ENCODE measurements at places on chromosomes 2 and 18.

DNA sequence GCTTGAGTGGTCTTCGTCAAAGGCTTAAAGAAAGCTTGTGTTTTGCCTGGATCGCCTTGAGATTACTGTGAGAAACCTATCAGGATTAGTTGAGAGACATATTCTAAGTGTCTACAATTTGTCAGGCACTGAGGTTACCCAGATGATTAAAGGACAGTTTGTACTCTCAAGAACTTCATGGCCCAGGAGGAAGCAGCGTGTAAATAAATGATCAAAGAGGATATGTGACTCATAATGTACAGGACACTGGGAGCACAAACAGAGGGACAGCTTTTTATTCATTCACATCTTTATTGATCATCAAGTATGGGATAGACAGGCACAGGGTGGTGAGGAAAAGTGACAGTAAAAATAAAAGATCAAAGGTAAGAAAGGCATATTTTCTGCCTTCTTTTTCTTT, 152.6 kb upstream of the FSHR start:
- DNase-seq: no peak

DNA sequence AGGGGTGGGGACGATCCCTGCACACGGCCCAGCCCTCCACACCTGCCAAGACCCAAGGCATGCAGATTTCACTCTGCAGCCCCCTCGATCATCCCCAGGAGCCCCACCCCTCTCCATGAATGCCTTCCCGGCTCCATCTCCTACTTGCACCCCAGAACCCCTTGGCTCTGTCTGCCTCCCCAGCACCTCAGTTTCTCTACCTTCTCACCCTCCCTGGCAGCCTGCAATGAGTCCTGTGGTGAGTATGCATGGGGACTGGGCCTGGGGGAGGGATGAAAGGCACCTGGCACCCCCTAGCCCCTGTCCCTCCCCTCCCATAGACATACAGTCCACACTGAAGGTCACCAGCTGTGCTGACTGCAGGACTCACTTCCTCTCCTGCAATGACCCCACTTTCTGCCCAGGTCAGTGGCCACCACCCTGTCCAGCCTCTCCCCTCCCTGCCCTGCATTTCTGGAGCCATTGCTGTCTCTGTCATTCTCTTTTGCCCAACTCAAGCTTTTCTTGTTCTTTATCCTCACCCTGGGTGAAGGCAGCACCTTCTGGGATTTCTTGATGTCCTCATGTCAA, 1.0 kb downstream of the TEX51 start:
- no peak for DNase-seq

GRCh38 chr2:237408335-237409000, 5.5 kb downstream of the COL6A3 start:
- no peak for DNase-seq

- no peak for DNase-seq
These were observed 372.0 kb downstream of the ARHGAP15 start for GRCh38 chr2:143501106-143501676.

GRCh38 chr2:66239655-66240054, 195.3 kb upstream of the MEIS1 start:
- no peak for DNase-seq

DNA sequence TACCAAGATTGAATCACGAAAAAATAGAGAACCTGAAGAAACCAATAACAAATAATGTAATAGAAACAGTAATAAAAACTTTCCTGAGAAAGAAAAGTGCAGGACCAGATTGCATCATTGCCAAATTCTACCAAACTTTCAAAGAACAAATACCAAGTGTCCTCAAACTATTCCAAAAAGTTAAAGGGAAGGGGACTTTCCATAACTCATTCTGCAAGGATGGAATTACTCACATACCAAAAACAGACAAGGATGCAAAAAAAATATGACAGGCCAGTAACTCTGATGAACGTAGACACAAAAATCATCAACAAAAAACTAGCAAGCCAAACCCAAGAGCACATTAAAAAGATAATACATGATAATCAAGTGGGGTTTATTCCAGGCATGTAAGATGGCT, 172.3 kb upstream of the SLC35G4 start:
- DNase-seq: no peak

- no peak for DNase-seq
These were observed 13.3 kb upstream of the MPV17 start for GRCh38 chr2:27336173-27336572.

GRCh38 chr18:62524440-62525200, 1.8 kb downstream of the ZCCHC2 start:
- peak; percentile 22 for DNase-seq

- DNase-seq: no peak
These were observed 68.2 kb downstream of the ZCCHC2 start for GRCh38 chr18:62590799-62591590.

GRCh38 chr2:161965994-161966393, 108.0 kb downstream of the DPP4 start:
- DNase-seq: no peak

DNA sequence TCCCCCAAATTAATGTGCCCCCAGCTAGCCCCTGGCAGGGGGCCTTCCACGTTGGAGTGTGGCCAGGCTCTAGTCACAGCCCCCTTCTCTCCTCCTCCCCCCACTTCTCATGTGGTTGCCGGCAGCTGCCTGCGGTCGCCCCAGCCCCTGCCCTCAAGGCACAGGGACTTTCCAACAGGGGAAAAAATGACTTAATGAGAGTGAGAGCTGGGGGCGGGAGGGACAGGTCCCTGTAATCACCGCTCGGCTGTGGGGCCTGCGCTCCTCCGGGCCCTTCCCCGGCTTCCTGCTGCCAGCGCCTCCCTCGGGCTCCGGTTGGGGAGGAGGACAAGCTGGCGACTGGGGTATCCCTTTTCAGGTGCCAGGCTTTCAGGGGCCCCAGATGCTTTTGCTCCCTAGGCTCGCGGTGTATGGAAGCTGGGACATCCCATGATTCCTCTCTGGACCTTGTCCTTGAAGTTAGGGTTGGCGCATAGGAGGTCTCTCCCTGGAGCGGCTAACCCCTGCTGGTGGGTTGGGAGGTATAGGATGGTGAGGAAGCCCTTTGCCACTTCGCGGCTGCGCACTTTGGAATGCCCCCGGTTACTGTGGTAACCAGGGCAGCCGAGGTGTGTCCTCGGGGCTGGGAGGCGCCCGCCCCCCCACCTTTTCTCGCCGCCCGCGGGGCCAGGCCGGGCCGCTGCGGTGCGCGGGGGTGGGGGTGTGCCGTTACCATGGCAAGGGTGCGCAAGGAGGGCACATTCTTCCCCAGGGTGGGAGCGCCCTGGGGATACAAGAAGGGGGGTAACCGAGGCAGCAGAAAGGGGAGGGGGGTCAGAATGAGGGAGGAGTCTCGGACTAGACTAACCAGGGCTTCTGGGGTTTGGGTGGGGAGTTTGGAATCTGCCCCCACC, 16.1 kb downstream of the WNT10A start:
- DNase-seq: no peak

- no peak for DNase-seq
These were observed 56.6 kb downstream of the CLHC1 start for GRCh38 chr2:55175254-55176093.

DNA sequence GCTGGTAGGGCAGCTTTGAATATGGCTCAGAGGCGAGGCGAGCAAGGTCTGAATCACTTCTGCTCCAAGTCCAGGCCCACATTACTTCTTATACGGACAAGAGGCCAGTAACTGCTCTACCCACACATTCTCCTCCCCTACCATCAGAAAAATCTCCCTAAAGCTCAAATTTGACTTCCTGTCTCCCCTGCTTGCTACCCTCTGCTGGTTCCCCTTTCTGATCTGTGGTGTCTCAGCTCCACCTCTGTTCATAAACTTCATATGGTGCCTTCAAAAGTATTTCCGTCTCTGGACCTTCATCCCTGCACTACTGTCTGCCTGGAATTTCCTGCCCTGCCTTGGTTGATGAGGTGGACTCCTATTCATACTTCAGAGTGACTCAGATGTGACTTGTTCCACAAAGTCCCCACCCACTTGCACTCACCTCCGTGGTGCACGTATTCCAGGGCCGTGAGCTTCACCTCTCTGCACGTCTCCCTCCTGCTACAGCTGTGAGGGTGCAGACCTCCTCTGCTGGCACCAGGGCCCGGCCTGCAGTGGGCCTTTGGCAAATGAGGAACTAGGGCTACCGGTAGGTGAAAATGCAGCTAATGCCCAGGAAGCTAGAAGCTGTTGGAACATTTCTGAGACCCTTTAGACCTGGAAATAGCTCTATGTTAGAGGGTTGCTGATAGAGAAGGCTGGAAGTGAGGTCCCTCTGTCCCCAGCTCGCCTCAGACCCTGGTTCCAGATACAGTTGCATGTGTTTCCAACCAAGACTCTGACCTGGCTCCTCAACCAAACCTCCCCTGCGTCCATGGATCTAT, 24.6 kb upstream of the KCMF1 start:
- DNase-seq: no peak

DNA sequence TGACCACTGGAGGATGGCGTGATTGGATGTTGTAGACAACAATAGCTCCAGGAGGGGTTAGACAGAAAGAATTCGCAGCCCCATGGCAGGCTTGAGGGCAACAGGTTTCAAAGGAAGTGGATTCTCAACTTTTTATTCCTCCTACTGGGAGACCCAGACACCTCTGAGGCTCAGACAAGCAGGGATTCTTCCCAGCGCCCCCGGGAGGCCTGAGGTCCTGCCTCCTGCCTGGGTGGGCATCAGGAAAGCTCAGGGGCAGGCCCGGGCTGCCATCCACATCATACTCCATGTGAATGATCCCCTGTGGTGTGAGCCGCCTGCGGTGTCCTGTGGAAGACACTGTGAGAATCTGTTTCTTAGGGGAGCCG, 203.5 kb downstream of the CYP26B1 start:
- no peak for DNase-seq

DNA sequence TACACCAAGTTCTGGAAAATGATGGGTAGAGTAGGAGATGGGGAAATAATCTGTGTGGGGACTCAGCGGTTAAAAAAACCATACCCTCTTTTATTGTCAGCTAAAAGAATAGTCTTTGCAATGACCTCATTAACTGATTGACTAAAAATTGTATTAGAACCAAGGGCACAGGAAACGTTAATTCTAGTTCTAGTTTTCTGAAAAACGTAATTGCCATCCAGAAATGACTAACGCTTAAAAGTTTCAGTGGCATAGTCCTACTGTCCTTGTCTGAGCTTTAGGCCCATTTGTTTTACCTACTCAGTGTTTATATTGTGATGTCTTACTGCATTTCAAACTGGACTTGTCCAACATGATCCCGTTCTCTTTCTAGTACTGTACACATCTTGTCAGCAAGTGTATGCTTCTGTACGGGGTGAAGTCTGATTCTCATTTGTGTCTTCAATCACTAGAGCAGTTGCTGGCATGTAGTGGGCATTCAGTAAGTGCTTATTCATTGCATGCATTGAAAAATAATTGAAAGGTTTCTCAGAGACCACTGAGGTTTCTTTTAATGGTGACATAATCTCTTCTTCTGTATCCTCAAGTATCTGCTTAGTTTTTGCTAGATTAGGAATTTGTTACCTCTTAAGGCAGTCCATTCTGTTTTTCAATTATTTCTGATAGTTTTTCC, 81.5 kb downstream of the ZNF407 start:
- no peak for DNase-seq

DNA sequence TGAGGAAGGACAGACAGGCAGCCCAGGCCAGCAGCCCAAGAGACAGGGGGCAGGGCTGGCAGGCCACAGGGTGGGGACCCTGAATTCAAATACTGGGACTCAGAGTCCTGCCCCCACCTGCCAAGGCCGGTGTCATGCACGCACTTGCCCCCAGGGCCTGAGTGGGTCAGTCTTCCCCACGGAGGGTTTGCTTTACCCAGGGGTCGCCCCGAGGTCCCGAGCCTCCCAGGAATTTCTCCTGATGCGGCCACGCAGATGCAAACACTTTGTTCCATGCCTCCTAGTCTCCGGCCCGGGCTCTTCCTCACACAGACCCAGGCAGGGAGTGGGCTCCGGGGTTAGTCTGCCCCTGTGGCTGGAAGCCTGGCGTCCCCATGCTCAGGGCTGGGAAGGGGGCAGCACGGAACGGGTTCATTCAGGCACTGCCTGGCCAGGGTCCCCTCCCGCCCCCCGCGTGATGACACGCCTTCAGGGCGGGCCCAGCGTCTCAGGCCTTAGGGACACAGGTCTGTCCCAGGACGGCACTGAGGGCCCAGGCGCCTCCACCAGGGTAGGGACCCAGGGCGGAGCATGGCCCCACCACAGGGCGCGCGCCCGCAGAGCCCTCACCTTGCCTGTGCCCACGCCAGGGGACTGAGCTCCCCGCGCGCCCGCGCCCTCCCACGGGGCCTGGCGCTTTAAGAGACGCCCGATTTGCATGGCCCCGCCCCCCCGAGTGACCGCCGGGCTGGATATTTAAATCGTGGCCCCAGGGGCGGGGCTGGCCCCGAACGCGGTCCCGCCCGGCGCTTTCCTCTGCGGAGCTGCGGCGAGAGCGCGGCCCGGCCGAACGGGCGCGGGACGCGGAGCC, at the start of gene SNED1:
TSS of gene SNED1 (plus strand) at position 763 of the 850 bp plus-strand sequence. CDS start 220 bp downstream, outside the sequence.
- DNase-seq: peak; percentile 89

GRCh38 chr2:111923276-111923804, 24.9 kb downstream of the MERTK start:
- no peak for DNase-seq

DNA sequence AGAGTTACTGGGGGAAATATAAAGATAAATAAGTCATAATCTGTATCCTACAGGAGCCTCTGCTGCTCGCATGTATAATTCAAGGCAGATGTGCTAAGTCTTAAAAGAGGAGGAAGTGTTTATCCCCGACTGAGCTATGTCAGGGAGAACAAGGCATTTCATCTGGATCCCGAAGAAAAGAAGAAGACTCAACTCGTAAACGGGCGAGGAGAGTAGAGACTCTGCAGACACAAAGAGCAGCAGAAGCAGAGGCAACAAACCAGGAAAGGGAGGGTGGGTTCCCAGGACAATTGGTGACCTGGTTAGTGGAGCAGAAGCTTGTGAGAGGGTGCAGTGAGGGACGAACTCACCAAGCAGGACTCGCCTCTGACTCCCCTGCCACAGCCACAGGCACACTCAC, 368.6 kb downstream of the EIPR1 start:
- no peak for DNase-seq

GRCh38 chr2:26822877-26823276, 25.1 kb upstream of the DPYSL5 start:
- no peak for DNase-seq

GRCh38 chr2:219022041-219022440, 19.3 kb downstream of the CFAP65 start:
- no peak for DNase-seq

DNA sequence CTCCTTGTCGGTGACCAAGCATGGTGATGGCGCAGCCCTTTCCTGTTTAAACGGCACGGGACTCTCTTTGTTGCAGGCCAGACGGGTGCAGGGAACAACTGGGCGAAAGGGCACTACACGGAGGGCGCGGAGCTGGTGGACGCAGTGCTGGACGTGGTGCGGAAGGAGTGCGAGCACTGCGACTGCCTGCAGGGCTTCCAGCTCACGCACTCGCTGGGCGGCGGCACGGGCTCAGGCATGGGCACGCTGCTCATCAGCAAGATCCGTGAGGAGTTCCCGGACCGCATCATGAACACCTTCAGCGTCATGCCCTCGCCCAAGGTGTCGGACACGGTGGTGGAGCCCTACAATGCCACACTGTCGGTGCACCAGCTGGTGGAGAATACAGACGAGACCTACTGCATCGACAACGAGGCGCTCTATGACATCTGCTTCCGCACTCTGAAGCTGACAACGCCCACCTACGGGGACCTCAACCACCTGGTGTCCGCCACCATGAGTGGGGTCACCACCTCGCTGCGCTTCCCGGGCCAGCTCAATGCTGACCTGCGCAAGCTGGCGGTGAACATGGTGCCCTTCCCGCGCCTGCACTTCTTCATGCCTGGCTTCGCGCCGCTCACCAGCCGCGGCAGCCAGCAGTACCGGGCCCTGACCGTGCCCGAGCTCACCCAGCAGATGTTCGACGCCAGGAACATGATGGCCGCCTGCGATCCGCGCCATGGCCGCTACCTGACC, 17.1 kb downstream of the TUBB6 start:
- DNase-seq: no peak

GRCh38 chr2:39738936-39739335, 40.1 kb downstream of the THUMPD2 start:
- no peak for DNase-seq
